Effector memory CD4-positive, alpha-beta T cell (primary cell): ENCODE measurements at places on chromosomes 4 and X.

DNA sequence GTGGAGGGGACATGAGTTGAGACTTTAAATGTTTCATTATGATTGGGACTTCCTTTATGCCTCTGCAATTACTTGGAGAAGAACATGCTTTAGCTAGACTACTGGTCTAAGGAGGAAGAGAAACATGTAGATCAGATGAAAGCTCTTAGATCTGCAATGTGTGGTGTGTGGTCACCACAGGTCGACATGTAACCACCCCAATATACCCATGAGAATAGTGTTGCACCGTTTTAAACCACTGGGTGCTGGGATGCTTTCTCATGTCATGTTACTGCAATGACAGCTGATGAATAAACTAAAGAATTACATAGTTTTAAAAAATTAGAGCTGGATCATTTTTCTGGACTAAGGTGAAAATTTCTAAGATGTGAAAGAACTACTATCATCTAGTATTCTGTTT, 1039.7 kb downstream of the RAPGEF2 start:
- DNase-seq: no peak

DNA sequence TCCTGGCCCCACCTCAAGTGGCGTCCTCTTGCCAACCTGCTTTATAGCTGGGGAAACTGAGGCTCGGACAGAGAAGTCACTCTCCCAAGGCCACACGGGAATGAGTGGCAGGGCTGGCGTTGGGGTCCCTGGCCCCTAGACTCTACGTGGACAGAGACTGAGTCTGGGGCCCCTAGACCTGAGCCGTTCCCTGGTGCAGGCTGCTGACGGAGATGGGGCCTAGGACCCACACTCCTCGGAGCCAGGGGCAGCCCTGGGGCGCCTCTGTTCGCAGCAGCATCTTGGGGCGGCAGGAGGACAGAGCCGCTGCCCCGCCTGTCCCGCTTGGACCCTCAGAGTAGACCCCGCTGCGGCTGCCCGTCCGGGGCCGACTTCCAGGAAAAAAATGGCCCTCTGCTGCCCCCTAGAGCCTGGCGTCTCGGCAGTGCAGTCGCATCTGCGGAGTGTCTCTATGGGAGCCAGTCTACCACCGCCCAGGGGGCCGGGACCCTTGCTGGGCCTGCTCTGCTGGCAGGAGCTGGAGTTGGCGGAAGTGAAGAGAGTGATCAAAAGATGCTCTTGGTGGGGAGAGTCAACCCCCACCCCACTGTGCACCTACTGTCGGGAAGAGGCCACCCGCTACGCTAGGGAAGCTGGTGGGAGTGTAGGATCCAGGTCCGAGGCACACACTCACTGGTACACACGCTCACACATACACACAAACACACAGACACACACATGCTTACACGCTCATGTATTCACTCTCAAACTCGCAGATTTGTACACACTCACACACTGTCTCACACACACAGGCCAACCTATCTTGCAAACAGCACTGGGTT, 220.1 kb downstream of the AFAP1 start:
- no peak for DNase-seq

DNA sequence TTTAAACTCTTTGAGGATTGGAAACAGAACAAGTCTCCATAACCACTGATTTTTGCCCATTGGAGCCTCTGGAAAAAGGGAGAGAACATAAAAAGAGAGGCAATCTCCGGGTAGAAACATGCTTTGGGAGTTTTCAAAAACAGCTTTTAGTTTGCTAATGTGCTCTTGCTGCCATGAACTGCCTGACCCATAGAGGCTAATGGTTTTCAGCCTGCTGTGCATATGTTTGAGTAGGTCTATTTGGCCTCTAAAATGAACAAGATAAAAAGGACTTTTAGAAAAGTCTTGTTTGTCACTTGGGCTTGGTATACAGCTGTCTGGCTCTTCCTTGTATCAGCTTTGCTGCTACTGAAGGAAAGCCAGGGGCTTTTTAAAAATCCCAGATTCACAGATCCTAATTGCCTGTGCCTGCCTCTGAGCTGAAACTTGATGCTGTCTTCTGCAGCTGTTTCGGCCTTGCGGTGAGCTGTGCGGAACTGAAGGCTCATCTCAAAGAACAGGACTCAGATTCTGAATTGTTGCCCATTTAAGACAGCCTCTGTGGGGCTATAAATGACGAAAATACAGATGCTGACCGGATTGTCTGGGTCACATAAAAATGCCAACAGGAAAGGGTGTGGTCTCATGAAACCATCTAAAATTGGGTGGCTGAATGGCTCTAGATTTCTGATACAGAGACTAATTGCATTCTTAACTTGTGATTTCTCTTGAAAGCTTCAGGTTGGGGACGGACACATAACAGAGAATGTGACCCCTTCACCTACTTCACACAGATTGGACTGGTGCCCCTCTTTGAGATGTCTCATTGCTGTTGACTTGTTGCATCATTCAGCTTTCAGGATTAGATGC, 18.4 kb upstream of the ZNF41 start:
- no peak for DNase-seq

GRCh38 chrX:19991350-19991718, 473 bp upstream of the BCLAF3 start:
- DNase-seq: no peak

DNA sequence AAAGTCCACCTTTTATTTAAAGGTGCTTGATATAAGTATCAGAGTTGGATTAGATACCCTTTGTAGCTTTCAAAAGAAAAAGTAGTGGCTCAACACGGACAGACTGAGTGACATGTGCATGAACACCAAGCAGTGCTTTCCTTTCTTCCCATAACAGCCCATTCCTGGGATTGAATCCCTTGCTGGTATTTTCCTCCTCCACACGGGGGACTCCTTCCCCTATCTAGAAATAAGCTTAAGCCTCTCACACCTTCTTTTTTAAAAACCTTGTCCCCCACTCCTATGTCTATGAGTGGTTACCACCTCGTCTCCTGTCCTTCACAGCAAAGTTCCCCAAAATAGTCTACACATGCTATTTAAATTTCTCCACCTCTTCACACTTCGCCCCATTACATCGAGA, 5.1 kb downstream of the AP1S2 start:
- DNase-seq: no peak

DNA sequence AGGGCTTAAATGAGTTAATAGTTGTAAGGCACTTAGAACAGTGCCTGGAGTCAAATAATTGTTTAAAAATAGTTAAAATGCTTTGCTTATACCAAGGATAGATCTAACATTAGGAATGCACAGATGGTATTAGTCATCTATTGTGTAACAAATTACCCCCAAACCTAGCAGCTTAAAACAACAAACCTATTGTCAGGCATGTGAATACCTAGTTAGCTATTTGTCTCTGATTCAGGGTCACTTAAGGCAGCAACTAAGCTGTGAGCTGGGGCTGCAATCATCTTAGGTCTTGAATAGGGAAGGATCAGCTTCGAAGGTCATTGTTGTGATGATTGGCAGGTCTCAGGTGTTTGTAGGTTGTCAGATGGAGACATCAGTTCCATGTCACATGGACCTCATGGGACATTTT, 42.4 kb upstream of the AGA start:
- no peak for DNase-seq

GRCh38 chrX:56318076-56318475, 85.9 kb downstream of the KLF8 start:
- DNase-seq: no peak

DNA sequence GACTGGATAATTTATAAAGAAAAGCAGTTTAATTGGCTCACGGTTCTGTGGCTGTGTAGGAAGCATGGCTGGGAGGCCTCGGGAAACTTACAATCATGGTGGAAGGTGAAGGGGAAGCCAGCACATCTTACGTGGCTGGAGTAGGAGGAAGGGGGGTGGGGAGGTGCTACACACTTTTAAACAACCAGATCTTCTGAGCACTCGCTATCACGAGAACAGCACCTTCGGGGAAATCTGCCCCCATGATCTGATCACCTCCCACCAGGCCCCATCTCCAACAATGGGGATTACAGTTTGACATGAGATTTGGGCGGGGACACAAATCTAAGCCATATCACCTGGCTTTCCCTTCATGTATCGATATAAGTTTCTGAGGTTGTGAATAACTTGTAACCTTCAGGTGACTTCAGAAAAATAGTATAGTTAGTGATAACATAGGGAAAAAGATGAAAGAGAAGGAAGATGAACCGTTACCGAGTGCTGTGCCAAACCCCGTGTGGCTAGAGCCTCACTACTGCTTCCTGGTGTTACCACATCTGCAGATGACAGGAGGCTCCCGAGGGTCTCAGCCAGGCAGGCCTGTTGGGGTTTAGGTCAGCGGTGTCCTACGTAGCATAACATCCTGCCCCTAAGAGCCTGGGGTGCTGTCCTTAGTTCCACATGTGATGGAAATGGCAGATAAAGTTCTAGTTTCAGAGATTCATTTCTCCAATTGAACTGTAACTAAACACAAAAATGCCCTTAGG, 103.5 kb downstream of the TNIP2 start:
- no peak for DNase-seq
